ENCODE measurements at places on chromosomes 16 and 17. TPM values are rescaled to one million over a fixed set of nuclear protein-coding genes. Genes with fewer than 3 reads are reported as not detected.

CDRT4 gene
- total RNA-seq, result 8.9 TPM

MEOX1 gene
- total RNA-seq, result 0.84 TPM

GRCh38 chr17:61647047-61647446 is 56.0 kb upstream of the NACA2 start:
- 0 out of 2 replicates have a peak, but pooled peaks cover 3% of the 10 kb centered on the region for H3K36me3 ChIP-seq
- H3K4me1 ChIP-seq, result peaks cover 20% of the 10 kb centered on the region
- H3K27me3 ChIP-seq, result no peaks in the 10 kb centered on the region
- no peak overlapping the region for H3K27ac ChIP-seq
- no peak overlapping the region for H3K4me3 ChIP-seq

CD300E gene
- not detected for total RNA-seq

GRCh38 chr16:69118468-69118867 is 13.0 kb downstream of the HAS3 start:
- H3K4me1 ChIP-seq, result no peaks in the 10 kb centered on the region
- H3K36me3 ChIP-seq, result peaks cover 29% of the 10 kb centered on the region
- no peak overlapping the region for H3K27ac ChIP-seq
- DNase-seq, result no peak
- H3K27me3 ChIP-seq, result no peaks in the 10 kb centered on the region

SLC52A1 gene
- not detected for total RNA-seq

SGSH gene
- total RNA-seq, result 15.3 TPM

IRF8 gene
- total RNA-seq, result not detected

All from PC-3 (cell line).